ENCODE measurements at places on chromosomes 11 and 22. TPM values are rescaled to one million over a fixed set of nuclear protein-coding genes. Genes with fewer than 3 reads are reported as not detected.

The APOL1 gene
- total RNA-seq, result 47.6 TPM

The CDC45 gene
- total RNA-seq, result 1.4 TPM

The SYVN1 gene
- 58.2 TPM for total RNA-seq

The SYT12 gene
- 1.8 TPM for total RNA-seq

The SLC25A18 gene
- 28.7 TPM for total RNA-seq

The APOBEC3H gene
- total RNA-seq, result 0.63 TPM

The ACAD8 gene
- 21.4 TPM for total RNA-seq

The PIWIL4 gene
- 2.8 TPM for total RNA-seq

The MRGPRF gene
- total RNA-seq, result 56.8 TPM

The CAVIN3 gene
- 99.1 TPM for total RNA-seq

The HTR3A gene
- not detected for total RNA-seq

The ANO1 gene
- 13.9 TPM for total RNA-seq

The MPPED2 gene
- total RNA-seq, result 6.3 TPM

The RAB38 gene
- 11.8 TPM for total RNA-seq

The H19 gene
- 386 TPM for total RNA-seq
